ENCODE measurements at places on chromosomes 1 and 21.

DNA sequence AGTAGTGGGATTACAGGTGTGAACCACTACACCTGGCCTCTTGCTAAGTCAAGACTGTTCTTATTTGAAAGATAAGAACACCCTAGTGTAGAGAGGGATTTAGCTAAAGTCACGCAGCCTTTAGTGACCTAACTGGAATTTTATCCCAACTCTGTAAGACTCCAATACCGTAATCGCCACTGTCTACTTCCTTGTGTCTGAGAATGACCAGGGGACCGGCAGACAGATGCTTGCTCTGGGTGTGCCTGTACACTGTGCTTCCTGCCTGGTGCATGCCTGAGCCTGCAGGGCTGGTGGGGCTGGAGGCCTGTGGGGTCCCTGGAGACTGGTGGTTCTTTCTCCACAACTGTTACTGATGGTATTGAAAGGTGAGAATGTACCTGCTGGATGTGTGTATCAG, 15.3 kb downstream of the MFSD2A start:
- no peak for DNase-seq

GRCh38 chr21:41559658-41560631, 52.0 kb upstream of the TMPRSS2 start:
- no peak for DNase-seq

- no peak for DNase-seq
These were observed 146.7 kb downstream of the TRABD2B start for GRCh38 chr1:47850451-47850850.

GRCh38 chr1:16727190-16728111, 12.9 kb upstream of the RNU1-4 start:
- no peak for DNase-seq

DNA sequence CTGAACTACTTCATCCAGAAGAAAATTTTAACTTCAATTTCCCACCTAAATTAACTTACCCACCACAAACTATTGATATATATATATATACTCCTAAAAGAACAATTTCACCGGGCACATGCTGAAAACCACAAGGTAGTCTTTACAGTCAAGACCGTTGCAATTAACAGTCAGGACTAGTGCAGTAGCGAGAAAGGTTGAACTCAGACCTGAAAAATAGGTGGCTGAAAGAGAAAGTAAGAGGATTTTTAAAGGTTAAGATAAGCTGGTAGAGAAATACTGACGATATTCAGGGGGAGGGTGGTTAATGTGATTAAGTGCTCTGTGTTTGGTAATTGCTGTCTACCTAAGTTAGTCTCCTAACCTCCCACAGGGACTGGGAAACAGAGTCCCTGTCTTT, 1153.5 kb upstream of the TMPRSS15 start:
- DNase-seq, result no peak

DNA sequence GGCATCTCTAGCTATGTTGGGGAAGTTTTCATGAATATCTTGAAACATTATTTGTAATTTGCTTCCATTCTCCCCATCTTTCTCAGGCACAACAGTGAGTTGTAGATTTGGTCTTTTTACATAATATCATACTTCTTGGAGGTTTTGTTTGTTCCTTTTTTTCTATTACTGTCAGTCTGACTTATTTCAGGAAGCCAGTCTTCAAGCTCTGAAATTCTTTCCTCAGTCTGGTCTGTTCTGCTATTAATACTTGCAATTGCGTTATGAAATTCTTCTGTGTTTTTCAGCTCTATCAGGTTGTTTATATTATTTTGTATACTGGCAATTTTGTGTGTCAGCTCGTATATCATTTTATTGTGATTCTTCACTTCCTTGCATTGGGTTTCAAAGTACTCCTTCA, 424.6 kb upstream of the PTBP2 start:
- no peak for DNase-seq

DNA sequence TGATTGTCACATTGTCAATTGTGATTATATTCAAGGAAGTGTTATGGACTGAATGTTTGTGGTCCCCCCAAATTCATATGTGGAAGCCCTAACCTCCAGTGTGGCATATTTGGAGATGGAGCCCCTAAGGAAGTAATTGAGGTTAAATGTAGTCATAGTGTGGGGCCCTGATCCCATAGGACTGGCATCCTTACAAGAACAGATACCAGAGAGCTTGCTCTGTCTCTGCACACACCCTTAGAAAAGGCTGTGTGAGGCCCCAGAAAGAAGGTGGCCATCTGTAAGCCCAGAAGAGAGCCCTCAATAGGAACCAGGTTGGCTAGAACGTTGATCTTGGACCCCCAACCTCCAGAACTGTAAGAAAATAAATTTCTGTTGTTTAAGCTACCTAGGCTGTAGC, 28.1 kb downstream of the VANGL1 start:
- DNase-seq, result no peak

All from stimulated activated CD8-positive, alpha-beta memory T cell treated with anti-CD3 and anti-CD28 coated beads, Interleukin-4, amount 100 ng/mL, for 4 hours (primary cell).